Suppressor macrophage treated with lipopolysaccharide for 4 hours (primary cell): ENCODE measurements at places on chromosomes 12 and 14.

- no peak for DNase-seq
Observed at GRCh38 chr12:85423947-85424346, 143.9 kb downstream of the ALX1 start.

DNA sequence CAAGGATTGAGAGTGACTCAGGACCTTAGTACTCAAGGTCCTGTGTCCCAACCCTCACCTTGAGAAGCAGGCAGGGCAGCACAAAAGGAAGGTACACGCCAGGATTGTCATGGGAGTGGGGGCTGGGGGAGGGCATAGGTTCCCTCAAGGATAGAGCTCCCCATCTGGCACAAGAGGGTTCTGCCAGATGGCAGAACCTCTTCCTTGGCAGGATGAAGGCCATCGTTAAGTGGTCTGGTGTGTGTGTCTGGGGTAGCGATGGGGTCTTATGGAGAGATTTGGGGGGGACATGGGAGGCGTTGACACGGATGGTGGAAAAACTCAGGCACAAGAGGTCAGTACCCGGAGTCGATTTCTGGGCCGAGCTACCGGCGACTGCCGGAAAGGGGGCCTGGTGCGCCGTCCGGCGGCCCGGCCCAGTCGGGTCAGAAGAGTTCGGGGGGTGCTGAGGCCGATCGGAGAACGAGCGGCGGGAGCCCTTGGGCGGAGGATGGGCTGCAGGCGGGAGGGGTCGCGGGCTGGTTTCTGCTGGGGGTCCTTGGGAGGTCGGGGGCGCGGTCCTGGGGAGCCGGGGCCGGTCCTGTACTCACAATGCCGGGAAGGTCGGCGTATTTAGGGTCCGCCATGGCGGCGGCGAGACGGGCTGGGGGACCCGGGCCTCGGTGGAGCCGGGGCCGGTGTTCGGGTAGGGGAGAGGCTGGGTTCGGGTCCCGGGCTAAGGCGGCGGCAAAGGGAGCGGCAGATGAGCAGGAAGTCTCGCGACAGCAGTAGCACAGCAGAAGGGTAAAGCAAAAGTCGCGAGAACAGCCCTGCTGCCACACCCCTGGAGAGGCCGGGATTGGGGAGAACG, at the start of gene DCTN2:
TSS of gene DCTN2 (minus strand) at position 755 of the 850 bp plus-strand sequence. CDS start at position 626, 129 bp downstream.
- peak; percentile 98 for DNase-seq

GRCh38 chr12:65944637-65945036, 120.4 kb downstream of the HMGA2 start:
- DNase-seq, result no peak

GRCh38 chr12:29389295-29389919, 8.4 kb upstream of the ERGIC2 start:
- no peak for DNase-seq

DNA sequence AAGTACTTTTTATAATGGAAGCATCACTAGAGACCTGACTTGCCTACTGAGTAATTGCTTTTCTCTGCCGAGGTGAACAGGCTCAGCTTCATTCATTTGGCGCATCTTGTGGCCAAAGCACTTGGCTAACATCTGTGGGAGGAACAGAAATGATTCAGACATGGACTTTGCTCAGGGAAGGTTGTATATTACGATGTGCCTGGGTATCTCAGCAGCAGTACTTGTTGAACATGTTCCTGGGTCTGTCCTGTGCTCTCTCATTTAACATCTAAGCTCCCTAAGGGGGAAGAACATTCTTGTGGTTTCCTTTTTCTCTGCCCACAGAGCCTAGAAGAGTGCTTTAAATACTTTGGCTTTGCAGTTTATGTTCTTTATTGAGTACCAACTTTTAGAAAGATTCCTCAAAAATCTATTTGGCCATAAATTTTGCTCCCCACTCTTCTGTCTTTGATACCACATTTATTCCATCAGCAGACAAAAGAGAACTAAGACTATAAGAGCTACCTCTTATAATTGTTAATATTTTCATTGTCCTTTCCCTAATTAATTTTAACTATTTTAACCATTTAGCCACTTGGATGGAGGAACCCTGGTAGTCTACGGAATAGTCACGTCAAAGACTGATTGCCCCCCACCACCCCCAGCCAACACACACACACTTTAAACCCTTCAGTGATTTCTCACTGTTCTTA, 101.2 kb upstream of the EGLN3 start:
- DNase-seq, result no peak

GRCh38 chr12:79409562-79409961, 281.2 kb downstream of the PAWR start:
- DNase-seq, result no peak

DNA sequence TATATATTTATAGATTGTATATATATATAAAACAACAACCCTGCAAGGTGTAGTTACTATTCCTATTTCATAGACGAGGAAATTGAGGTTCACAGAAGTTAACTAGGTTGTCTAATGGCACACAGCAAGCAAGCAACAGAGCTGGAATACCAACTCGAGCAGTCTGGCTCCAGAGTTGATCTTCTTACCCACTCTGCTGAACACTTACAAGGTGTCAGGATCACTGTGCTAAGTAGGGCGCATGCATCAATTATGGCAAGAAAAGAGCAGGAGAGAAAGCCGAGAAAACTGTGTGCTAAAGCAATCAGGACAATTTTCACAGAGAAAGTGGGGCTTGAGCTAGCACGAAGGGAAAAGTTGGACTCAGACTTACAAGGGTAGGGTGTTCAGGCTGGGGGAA, 15.9 kb upstream of the ARMH4 start:
- no peak for DNase-seq

GRCh38 chr12:95321516-95322246, 104.1 kb downstream of the VEZT start:
- no peak for DNase-seq

GRCh38 chr14:69850086-69850735, 29.0 kb upstream of the SMOC1 start:
- DNase-seq, result no peak

DNA sequence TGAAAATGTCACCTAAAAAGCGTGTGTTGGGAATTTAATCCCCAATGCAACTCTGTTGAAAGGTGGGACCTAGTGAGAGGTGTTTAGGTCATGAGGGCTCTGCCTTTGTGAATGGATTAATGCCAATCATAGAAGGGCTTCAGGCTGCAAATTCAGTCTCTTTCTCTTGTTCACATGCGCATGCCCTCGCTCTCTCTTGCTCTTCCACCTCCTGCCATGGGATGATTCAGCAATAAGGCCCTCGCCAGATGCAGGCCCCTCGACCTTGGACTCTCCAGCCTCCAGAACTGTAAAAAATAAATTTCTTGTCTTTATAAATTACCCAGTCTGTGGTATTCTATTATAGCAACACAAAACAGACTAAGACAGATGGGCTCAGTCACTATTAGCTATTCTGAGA, 55.4 kb downstream of the PLXNC1 start:
- DNase-seq, result no peak

GRCh38 chr12:53481939-53482586, 17.2 kb downstream of the MAP3K12 start:
- no peak for DNase-seq

GRCh38 chr14:90722590-90722989, 93.6 kb downstream of the TTC7B start:
- DNase-seq, result no peak

DNA sequence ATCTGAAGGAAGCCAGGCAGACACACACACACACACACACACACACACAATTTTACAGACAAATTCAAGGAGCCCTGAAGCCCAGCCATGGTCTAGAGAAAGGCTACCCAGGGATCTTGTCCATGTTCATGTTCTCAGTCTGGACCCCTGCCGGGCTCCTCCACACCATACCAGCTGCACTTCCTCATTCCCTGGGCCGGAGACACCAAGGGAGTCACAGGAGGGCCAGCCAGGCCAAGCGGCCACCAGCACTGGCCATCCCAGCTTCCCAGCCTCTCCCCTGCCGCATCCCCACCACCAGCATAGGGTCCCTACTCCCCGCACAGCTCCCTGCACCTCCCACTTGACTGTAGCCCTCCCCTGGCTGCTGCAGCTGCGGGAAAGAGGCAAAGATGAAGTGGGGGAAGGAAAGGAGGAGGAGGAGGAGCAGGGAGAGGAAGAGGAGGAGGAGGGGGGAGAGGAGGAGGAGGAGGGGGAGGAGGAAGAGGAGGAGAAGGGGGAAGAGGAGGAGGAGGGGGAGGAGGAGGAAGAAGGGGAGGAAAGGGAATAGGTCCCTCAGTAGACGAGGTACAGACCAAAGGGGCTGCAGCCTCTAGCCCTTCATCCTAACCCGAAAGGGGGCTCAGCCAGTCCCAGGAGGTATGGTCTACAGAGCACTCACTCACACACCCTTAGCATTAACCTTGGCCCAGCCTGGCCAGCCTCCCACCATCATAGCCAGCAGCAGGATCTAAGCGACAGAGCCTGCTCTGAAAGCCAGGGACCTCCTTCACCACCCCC, 293.2 kb downstream of the DPF3 start:
- peak; percentile 5 for DNase-seq

GRCh38 chr14:48936362-48936761, 649.8 kb downstream of the RPS29 start:
- DNase-seq, result no peak

DNA sequence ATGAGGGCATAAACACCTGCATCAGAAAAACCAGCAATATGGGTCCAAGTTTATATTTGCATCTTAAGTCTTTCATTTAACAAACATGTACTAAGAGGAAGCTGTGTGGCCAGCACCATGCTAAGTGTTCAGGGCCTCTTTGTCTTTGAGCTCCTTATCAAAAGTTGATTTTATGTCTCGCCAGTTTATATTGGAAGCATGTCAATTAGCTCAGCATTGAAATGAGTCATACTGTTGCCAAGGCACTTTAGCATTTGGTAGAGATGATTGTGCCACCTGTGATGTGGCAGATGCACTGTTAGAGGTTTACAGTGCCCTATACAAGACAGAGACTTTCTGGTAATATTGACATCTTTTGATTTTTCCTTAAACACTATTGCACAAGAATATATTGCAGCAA, 68.5 kb downstream of the BHLHE41 start:
- no peak for DNase-seq

DNA sequence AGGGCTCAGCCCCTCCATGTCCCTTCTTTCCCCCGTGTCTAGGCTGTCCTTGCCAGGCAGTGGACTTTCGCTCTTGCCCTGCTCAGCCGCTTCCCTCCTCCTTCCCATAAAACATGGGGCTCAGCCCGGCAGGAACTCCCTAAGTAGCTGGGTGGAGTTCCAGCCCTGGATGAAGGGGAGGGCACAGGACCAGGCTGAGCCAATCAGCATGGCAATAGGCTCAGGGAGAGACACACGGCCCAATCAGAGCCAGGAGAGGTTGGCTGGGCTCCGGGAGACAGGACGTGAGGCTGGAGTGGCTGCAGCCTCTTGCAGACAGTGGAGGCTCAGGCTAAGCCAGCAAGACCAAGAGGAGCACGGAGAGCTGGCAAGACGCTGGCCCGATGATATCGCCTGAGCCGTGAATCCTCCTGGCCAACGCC, 54.3 kb downstream of the GALNT9 start:
- DNase-seq, result no peak

GRCh38 chr12:31906557-31907301, 52.5 kb upstream of the RESF1 start:
- DNase-seq, result peak; percentile 82

GRCh38 chr12:114215746-114216145, 190.2 kb downstream of the TBX5 start:
- no peak for DNase-seq
